ENCODE measurements at places on chromosomes 5 and 9.

DNA sequence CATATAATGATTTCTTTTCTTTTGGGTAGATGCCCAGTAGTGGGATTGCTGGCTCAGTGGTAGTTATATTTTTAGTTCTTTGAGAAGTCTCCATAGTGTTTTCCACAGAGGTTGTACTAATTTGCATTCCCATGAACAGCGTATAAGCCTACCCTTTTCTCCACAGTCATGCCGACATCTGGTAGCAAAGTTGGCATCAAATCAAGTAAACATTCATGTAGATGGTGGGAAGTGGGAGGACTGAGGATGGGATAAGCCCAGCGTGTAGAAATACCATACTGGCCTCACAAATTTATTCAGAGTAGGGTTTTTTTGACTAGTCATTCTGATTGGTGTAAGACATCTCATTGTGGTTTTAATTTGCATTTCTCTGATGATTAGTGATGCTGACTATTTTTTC, 115.4 kb downstream of the EGFLAM start:
- no peak for DNase-seq

GRCh38 chr5:66494437-66494836, 101.8 kb upstream of the MAST4 start:
- no peak for DNase-seq

- DNase-seq: no peak
Measured at GRCh38 chr5:56735849-56736641, 79.3 kb upstream of the MAP3K1 start.

DNA sequence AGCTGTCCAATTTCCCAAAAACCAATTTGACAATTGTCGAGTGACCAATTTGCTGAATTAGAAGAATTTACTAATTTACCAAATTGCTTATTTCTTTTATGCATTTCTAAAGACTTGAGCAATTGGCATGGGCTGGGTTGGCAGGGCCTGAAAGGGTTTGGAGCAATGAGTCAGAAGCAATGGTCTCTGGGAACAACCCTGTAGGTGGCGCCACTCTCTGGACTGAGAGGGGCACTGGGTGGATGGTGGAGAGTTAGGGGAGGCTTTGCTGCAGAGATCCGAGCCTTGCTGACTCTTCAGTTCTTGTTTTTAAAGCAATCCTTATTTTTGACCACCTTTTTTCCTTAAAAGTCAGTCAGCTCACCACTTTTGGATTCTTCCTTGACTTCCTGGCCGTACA, 71.5 kb upstream of the RPS23 start:
- DNase-seq: no peak

DNA sequence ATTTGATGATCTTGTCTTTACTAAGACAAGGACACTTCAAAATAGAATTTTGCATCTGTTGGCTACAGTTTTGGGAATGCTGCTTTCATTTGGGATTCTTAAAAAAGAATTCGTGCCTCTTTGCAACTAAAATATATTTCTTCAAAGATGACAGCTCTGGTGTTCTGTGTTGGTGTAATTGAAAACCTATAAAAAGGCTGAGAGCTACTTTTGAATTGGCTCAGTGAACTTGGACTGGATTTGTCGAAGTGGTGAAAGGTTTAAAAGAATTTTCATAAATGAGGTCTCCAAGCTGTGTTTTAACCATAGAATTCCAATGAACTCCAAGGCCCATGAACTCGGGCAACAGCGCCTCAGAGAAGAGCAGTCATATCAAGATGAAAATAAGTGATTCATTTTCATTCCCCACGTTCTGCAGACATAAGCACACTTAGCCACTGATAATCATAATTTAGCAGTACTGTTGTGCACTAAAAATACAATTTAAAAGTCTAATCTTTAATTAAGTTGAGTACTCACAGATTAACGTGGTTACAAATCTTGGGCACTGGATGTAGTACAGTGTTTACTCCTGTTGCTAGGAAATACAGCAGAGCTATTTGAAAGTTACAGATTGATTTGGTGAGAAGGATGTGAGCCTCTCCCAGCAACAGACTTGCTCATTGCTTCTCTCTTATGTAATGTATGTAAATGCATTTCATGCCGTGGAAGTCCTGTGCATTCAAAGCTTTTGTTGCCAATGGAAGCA, 10.9 kb downstream of the SNCAIP start:
- no peak for DNase-seq

- DNase-seq: no peak
Measured at GRCh38 chr9:135574331-135574730, 12.8 kb downstream of the PAEP start.

DNA sequence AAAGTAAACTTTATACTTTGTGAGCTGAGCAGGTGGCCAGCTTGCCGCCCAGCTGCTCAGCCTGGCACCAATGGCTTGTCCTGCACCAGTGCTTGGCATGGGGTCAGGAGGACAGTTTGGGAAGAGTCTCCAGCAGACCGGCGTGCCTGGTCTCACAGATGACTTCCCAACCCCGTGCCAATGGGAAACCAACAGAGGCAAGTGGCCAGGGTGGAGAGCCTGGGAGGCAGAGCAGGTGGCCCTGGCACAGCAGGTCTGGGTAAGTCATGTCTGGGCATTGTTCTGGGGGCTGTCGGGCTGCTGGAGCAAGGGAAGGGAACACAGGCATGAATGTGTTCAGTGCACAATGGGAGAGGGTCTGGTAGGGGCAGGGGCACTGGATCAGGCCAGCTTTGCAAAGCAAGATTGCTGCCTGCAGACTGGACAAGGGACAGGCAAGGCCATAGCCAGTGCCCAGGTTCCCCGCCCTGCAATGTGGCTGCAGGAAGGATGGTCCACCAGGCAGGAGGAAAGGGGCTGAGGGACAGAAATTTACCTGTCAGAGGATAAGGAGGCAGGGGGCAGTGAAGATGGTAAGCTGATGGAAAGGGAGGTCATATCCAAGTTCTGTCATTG, 76.2 kb upstream of the ALDH1B1 start:
- DNase-seq: no peak

- DNase-seq: no peak
Measured at GRCh38 chr9:76516871-76517270, 57.9 kb downstream of the GCNT1 start.

- no peak for DNase-seq
Measured at GRCh38 chr9:111454751-111455150, 29.4 kb downstream of the ECPAS start.

DNA sequence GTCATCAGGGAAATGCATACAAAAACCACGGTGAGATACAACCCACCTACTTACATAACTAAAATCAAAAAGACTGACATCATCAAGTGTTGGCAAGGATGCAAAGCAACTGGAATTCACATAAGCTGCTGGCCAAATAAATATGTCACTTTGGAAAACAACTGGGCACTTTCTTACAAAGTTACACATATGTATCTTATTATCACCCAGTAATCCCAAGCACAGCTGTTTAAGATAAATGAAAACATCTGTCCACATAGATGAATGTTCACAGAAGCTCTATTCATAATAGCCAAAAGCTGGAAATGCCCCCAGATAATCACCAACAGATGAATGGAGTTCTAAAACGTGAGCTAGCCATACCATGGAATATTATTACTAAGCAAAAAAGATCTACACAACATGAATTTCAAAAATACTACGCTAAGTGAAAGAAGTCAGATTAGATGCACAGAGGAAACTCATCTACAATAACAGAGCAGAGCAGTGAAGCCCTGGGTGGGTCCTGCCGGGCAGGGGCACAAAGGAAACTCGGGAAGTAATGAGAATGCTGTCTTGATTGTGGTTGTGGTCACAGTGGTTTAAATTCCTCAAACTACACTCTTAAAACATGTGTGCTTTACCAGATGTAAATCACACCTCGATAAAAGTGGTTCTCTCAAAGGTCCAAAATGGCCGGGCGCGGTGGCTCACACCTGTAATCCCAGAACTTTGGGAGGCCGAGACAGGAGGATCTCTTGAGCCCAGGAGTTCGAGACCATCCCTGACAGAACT, 8.5 kb downstream of the CAMSAP1 start:
- DNase-seq: no peak

DNA sequence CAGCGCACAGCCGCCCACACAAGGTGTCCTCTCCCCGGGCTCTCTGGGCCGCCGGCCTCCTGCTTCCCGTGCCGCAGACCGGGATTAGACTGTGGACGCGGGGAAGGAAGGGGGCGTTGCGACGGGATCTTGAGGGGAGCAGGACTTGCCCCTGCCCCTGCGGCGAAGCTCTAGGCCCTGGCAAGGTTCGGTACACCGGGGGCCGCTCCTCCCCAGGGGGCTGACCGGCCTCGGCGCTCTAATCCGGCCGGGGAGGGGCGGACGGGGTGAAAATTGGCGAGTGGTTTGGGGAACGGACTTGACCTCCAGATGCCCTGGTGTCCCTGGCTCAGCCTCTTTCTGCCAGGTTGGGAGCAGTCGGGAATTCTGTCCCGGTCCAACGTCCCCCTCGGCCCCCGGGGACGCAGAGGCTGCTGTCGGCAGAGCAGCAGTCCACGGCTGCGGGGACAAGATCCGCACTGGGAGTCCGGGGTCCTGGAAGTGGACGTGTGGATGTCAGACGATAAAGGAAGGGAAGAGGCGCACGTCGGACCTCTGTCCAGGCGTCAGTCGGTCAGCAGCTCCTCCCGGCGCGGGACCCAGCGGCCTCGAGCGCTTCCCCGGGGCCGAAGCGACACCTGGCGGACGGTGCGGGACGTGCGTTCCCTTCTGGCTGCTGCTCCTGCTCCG, 1.9 kb upstream of the CNTFR start:
- DNase-seq: peak; percentile 75

DNA sequence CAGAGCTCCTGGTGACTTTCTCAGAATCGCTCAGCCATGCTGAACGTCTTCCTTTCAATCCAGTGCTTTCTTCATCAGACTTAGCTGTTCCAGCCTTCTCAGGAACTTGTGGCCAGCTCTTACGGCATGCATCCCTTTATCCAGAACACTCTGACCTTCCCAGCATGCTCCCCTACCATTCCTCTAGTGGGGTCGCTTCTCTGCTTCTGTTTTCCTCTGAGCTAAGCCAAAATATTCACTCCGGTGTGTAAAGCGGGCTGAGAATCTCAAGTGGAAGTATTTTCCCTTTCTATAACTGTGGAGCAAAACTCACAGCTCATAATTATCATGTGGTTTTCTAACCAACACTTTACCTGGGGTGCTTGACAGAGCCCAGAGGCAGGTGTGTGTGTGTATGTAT, 6.2 kb downstream of the DCANP1 start:
- no peak for DNase-seq

- DNase-seq: no peak
Measured at GRCh38 chr5:72179028-72179815, 71.9 kb downstream of the MAP1B start.

DNA sequence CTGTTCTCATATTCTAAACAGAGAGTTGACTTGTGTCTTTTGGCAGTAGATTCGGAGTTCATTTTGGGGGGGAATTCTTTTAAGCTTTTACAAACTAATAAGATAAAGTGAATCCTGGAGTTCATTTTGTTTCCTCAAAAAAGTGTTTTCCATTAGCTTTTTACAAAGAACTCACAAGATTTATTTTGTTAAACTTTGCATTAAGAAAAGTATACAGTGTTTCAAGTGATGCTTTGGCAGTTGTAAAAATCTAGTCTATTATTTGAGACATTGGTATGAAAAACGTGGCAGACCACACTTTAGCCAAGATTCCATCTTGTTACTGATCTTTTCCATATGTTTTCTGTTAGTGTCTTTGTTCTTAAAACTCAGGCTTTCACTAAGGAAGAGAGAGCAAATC, 1.2 kb upstream of the OMD start:
- no peak for DNase-seq

DNA sequence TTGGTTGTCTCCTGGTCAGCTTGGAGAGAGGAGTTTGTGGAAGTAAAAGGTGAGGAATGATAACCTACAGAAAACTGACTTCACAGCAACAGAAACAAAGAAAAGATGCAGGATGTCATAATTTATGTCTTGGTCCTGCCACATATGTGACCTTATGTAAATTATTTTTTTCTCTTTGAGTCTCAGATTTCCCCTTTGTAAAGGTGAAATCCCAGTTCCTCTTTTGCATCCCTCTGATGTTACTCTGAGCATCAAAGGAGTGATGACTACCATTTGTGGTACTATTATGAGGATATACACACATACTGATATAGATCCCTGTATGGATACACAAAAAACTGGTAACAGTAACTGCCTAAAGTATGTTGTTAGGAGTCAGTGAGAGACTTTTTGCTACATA, 1.4 kb upstream of the THG1L start:
- DNase-seq: no peak

GRCh38 chr5:107361945-107362344, 308.8 kb downstream of the EFNA5 start:
- DNase-seq: no peak

- DNase-seq: no peak
Measured at GRCh38 chr9:68851657-68852056, 146.6 kb downstream of the PIP5K1B start.

- peak; percentile 83 for DNase-seq
Measured at GRCh38 chr9:136545965-136546696, at the start of gene NOTCH1. Gene NOTCH1 (minus strand): TSS chr9:136546048. CDS start chr9:136545786, 262 bp downstream.

DNA sequence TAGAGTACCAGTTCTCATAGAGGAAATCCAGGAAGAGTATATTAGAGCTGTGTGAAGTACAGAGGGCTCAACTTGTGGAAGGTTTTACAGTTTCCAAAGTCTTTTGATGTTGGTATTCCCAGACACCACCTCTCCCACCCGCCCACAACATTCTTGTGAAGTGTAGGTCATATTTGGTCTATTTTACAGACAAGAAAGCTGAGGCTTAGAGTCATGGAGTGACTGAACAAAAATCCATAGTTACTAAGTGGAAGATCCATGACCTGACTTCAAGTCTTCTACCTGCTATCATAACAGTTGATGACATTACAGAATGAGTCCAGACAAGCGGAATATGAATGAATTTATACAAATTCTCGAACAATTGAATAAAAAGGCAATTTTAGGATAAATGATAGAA, 187.1 kb upstream of the RPS23 start:
- DNase-seq: no peak

DNA sequence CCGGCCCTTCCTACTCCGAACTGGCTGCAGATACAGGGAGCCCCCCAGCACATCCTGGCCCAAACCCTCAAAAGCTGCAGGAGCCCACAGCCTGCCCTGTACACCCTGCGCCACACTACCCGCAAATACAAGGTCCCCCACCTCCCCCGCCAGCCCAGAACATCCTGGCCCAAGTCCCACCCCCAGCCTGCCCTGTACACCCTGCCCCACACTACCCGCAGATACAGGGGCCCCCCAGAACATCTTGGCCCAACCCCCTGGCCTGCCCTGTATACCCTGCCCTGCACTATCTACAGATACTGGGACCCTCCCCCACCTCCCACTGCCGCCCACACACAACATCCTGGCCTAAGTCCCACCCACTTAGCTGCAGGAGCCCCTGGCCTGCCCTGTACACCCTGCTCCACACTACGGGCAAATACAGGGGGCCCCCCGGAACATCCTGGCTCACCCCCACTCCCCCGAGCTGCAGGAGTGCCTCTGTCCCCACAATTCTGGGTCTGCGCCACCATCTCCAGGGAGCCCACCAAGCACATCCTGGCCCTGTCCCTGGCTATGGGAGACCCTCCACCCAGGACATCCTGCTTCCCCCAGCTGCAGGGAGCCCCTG, 8.3 kb downstream of the LPCAT1 start:
- DNase-seq: no peak

GRCh38 chr9:136047775-136048559, 47.1 kb downstream of the NACC2 start:
- no peak for DNase-seq

GRCh38 chr9:126490871-126491567, 122.7 kb upstream of the LMX1B start:
- peak; percentile 37 for DNase-seq
